Hindlimb muscle (tissue), 1 donor: ENCODE measurements at places on chromosomes 1 and 21. TPM values are rescaled to one million over a fixed set of nuclear protein-coding genes. Genes with fewer than 3 reads are reported as not detected.

Gene STUM
- 20.5 TPM for polyA plus RNA-seq

Gene PERM1
- 2.1 TPM for polyA plus RNA-seq

Gene CELA2A
- 0.84 TPM for polyA plus RNA-seq

Gene SERPINC1
- 0.12 TPM for polyA plus RNA-seq

Gene AGO3
- 12.3 TPM for polyA plus RNA-seq

- DNase-seq: no peak
Measured at GRCh38 chr1:159123587-159123986, 47.0 kb upstream of the AIM2 start.

DNA sequence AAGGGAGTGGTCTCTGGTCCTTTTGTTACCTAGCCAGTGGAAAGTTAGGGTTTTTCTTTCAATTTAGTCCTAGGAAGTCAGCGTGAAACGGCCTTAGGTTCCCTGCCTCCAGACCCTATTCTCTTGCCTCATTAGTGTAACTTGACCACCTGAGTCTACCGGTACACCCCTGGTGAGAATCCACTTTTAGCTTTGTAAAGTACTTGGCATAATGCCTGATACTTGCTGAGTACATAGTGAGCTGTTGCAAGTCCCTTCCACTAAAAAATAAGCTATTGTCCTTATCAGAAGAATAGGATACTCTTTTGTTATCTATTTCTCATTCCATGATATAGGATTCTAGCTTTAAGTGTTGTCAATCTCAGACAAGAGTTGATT, 228.8 kb downstream of the ST6GALNAC3 start:
- no peak for DNase-seq
